ENCODE measurements at places on chromosomes 7 and 10. TPM values are rescaled to one million over a fixed set of nuclear protein-coding genes. Genes with fewer than 3 reads are reported as not detected.

Gene CASP7
- 121 TPM for total RNA-seq

- DNase-seq, result no peak
Observed at GRCh38 chr10:46326971-46327370, 40.2 kb downstream of the ANTXRL start.

DNA sequence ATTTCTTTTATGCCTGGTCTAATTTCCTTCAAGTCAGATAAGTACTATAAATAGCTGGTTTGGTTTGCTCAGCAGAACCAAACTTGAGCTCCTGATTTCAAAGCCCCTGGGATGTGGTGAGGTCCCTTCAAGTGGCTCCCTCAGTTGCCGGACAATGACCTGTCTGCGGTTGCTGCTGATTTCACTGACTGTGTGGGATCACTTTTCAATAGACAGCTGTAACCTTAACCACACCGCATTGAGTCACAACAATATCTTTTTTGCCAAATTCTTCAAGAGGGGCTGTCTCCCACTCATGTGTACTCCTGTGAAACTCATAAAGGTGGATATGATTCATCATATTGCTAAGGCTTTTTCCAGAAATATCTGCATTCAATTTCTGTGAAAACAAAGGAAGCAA lies 23.1 kb upstream of the ITGA8 start:
- DNase-seq, result no peak

- DNase-seq, result no peak
Observed at GRCh38 chr7:150595361-150595760, 28.2 kb downstream of the GIMAP4 start.

DNA sequence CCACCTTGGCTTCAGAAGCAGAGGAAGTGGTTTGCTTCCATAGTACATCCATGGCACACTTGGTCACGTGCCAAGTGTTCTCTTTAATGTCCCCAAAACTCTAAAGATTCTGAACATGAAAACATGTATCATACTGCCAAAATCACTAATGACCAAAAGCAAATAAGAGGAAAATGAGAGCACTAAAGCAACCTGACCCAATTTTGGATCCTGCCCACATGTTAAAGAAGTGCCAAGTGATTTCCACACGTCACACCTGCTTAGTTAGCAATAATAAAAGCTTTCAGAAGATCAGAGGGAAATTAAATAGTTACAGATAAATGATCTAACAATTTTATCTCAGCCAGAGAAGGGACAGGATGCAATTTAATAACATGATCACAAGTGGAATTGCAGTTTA lies 1170.0 kb downstream of the XPNPEP1 start:
- DNase-seq, result no peak

GRCh38 chr10:29579455-29579970 lies 55.3 kb downstream of the SVIL start:
- no peak for DNase-seq

DNA sequence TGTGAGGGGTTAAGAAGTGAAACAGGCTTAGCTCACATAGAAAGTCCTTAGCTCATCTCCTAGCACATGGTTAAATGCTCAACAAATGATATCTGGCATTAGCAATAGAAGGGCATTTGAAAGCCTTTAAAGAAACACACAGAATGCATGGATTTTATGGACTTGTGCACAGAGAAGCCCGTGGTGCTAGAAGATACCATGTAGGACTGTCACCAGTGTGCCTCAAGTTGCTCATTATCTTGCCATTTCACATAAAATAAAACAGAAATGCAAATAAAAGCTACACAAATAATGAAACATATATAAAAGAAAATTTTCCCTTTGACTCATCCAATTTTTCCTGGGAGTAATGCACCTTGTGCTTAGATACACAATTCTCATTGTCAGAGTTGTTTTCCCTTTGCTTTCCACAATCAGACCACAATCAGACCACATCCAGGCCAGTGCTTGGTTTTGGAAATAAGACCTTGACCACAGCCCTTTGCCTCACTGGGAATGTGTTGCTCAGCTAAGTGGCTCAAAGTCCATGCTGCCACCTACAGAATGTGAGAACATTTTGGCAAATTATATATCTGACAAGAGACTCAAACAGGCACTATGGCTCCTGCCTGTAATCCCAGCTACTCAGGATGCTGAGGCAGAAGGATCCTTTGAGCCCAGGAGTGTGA lies 9.5 kb upstream of the WDR11 start:
- no peak for DNase-seq

DNA sequence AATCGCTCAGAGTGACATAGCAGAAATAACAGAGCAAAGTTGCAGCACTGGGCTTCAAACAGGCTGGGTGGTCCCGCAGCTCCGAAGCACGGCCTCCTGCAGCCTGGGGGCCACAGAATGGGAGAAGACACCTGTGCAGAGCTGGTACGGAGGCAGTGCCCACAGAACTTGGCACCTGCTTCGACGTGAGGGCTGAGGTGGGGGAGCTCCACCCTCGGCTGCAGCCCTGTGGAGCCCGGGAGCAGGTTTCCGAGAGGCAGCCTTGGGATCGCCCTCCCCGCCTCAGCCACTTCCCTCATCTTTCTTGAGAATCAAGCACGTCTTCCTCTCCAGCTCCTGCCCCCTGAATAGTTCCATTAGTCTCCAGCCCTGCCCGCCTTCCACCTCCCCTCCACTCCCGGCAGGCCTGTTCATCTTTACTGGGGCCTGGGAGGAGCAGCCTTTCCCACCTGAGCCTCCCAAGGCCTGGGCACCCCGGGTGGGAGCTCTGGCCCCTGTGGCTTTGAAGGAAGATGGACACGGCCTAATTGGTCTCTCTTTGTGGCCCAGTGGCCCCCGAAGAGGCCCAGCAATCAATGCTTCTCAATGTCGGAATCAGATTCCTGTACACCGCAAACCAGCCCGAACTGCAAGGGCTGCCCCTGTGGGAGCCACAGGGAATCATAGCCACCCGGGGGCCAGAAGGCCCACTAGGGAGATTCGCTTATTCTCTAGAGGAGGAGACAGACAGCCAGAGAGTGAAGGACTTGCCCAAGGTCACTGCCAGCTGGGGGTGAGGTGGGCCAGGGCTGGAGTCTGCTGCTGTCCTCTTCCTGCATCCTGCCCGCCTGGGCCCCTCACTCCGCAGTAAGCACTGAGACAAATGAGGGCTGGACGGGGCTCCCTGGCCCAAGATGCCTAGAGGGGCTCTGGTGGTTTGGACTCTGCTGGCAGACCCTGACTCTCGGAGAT lies 17.0 kb upstream of the PCBD1 start:
- DNase-seq, result no peak

DNA sequence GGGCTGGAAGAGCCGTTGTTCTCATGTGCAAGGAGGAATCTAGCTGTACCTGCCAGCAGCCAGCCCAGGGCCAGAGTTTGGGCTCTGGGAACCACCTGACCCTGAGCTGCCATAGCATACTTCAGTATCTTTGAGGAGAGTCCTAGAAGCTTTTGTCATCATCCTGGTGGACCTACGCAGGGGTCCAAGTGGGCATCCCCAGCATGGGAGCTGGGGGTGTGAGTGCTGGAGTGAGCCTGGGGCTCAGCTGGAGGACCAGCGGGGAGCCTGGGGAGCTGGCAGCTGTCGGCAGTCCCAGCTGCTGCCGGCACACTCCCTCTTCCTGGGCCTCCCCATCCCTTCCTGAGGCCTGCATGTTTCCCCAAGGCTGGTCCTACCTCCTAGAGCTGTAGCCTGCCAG lies 32.5 kb downstream of the C10orf105 start:
- no peak for DNase-seq

All from NCI-H460 (cell line).